ENCODE measurements at places on chromosomes 2 and 18.

DNA sequence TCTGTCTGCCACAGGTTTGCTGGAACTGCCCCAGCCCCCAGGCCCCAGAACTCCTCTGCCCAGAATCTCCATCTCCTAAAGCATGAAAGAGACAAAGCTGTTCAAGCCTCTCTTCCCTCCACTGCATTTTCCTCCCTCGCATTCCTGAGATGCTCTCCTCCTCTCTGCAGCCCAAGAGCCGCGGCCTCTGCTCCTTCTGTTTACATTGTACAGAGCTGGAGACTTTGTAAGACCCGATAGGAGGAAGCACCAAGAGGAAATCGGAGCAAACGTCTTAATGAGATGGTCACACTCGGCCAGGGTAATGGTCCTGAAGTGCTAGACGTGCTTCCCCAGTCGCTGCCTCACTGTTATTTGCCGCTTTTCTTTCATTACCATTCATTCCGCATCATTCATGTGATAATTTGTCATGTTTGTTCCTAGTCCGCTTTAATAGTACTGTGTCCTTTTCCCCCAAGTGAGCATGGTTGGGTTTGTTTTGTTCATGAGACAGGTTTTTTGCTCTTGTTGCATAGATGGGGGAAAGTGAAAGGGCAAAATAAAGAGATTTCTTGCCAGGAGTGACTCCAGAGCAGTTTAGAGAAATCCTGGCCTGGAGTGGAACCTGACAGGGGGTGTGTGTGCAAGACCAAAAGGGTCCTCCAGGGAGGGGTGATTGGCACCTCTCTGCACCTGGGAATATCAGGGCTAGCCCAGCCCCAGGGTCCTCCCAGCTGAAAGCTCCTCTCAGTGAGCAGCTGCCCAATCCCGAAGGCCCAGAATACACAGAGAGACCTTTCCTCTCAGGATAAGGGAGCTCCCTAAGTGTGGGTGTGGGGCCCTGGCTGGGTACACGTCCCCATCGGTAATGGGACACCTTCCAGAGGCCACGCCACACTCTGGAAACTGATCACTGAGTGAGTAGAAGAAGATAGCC lies 44.9 kb upstream of the ID2 start:
- no peak for DNase-seq

- no peak for DNase-seq
Observed at GRCh38 chr18:29034113-29034856, 857.4 kb upstream of the CDH2 start.

- no peak for DNase-seq
Observed at GRCh38 chr18:10381951-10382350, 72.5 kb upstream of the APCDD1 start.

DNA sequence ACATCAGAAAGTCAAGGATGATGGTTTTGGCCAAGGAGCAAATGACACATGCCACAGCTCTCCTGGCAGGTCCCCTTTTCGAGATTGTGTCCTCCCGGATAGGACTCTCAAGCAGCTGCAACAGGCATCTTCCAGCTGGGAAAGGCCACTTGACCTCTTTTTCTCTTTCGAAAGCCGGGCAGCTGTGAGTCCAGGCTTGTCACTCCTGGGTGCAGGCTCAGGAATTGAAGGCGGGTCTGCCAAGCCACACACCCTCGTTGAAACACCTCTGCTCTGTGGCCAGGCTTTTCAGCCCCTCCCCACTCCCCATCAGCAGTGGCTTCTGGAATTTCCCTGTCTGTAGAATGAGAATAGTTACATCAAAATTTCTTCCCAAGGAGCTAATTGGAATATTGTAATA lies 98.0 kb downstream of the CCDC138 start:
- DNase-seq: no peak

DNA sequence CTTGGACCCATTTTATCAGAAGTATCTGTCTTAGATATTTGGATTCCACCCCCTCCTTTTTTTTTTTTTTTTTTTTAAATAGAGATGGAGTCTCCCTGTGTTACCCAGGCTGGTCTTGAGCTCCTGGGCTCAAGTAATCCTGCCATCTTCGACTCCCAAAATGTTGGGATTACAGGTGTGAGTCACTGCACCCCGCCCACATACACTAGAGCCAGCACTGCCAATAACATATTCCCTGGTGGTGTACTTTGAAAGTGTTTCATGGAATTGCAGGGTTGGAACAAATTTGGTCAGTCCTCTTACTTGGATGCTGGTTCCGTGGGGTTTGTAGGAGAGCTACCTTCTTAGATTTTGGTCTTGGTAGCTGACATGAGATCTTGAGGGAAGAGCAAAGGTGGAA lies 15.0 kb downstream of the PDCL3 start:
- no peak for DNase-seq
